ENCODE measurements at places on chromosomes 12 and 14.

- DNase-seq, result no peak
These were observed 568 bp downstream of the PPM1A start for GRCh38 chr14:60249321-60250256.

- DNase-seq, result no peak
These were observed 724 bp upstream of the CD27 start for GRCh38 chr12:6444031-6444430.

DNA sequence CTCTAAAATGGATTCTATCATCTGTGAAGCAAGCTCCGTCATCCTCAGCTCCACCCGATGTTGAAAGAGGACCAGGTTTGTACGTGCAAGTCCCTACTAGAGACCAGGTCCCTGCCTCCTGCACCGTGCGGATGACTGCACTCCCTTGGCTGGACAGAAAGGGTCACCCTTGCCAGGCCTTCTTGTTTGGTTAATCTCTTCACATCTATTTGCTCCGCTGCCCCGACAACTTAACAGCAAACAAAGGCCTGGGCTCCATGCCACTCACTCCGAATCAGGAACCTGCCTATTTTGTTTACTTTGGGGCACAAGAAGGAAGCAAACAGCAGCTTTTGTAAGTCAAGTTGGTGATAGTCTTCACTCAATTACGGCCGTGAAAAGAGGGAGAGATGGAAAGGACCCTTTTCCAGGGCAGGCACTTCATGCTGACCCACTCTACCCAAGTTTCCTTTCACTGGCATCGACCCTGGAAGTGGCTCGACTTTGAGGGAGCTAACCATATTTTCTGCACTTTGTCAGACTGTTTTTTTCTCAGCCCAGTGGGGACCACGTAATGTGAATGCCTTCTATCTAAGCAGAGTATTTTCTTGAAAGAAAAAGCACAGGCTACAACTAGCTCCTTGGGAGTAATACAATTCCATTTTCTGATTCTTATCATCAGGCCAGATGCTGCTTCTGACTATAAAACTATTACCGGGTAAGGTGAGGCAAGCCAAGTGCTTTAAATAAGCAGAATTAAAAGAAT, 202.6 kb downstream of the FOXN3 start:
- no peak for DNase-seq

DNA sequence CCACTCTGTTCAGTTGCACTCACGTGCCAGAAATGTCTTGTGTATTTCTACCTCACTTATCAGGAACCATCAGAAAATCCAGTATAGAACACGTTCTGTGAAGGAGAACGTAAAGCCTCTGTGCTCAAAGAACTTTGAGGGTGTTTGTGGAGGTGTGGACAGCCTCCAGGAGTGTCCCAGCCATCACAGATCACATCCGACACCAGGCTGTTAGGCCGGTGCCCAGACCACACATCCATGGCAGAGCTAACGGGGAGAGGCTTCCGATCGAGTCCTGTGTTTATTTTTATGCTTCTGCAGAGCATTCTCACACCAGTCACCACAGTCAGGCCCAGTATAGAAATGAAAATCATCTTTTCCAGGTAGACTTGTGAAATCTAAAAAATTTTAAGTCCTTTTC, 53.6 kb downstream of the TPCN1 start:
- no peak for DNase-seq

DNA sequence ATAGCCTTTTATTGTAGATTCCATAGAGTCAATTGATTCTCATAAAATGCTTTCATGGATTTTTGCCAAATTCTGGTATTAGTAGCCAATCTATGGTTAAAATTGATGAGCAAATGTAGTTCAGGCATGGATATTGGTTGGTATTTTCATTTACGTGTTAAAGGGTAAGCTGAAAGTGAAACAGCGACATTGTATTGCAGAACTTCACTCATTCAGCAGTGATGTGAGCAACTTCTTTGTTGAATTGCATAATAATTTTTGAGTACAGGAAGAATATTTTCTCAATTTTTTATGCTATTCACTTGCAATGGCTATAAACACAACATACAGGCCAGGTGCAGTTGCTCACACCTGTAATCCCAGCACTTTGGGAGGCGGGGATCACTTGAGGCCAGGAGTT, 24.2 kb upstream of the FAM222A start:
- no peak for DNase-seq

GRCh38 chr12:57170927-57171326, 23.5 kb upstream of the LRP1-AS start:
- no peak for DNase-seq

DNA sequence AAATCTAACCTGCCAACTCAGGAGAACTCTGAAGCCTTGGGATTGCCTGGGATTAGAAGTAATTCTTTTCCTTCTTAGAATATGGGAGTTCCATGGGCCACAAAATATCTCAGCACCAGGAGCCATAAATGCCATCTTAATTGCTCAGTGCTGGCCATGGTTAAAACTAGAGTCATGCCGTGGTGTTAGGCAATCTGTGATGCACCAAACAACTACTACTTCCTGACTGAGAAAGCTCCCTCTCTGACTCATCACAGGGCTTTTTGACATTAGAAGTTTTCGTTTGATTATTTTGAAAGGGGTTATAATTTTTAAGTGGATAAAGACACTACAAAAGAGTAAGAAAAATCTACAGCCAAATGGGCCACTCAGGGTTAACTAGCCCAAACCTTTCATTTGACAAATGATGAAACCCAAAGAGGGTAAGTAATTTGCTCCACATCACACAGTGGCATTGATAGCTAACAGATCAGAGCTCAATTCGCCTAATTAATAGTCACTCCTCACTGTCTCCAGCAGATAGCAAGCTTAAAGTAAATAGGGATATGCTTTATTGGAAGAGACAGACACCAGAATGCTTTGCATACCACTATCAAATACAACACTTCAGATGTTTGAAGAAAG, 377.3 kb downstream of the EMP1 start:
- DNase-seq, result peak; percentile 8

- DNase-seq, result no peak
These were observed 610 bp downstream of the TMTC2 start for GRCh38 chr12:82687021-82688011.

- no peak for DNase-seq
These were observed 27.4 kb downstream of the SLC41A2 start for GRCh38 chr12:104930388-104931326.

DNA sequence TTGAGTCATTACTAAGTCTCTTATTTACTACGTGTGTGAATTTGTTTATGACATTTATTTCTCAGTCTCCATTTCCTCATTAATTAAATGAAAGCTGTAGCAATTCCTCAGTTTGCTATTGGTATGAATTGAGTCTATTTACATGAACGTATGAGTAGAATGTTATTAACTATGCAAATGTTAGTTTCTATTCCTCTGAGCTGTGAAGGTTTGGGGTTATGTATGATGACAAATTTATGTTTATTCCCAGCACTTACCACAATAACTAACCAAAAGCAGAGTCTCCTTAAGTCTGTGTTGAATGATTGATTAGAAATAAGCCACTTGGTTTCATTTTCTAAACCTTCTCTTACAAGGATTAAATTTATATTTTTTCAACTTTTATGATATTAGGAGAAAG, 1340.9 kb downstream of the FSCB start:
- DNase-seq, result no peak

DNA sequence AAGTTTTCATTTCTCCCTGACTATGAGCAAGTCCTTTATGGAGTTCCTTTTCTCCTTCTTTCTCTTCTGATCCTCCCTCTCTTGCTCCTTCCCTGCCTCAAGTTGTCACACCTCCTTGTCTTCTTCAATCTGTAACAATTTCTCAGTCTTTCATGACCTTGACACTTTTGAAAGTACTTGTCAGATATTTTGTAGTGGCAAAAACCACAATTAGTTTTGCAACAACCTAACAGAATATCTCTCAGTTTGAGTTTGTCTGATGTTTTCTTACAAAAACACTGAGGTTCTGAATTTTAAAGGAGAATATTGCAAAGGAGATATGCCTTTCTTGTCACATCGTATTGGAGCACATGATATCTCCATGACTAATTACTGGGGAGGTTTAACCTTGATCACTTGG, 4.1 kb upstream of the CRADD start:
- DNase-seq, result no peak

GRCh38 chr12:80222261-80222660, 122.9 kb downstream of the OTOGL start:
- DNase-seq, result no peak

DNA sequence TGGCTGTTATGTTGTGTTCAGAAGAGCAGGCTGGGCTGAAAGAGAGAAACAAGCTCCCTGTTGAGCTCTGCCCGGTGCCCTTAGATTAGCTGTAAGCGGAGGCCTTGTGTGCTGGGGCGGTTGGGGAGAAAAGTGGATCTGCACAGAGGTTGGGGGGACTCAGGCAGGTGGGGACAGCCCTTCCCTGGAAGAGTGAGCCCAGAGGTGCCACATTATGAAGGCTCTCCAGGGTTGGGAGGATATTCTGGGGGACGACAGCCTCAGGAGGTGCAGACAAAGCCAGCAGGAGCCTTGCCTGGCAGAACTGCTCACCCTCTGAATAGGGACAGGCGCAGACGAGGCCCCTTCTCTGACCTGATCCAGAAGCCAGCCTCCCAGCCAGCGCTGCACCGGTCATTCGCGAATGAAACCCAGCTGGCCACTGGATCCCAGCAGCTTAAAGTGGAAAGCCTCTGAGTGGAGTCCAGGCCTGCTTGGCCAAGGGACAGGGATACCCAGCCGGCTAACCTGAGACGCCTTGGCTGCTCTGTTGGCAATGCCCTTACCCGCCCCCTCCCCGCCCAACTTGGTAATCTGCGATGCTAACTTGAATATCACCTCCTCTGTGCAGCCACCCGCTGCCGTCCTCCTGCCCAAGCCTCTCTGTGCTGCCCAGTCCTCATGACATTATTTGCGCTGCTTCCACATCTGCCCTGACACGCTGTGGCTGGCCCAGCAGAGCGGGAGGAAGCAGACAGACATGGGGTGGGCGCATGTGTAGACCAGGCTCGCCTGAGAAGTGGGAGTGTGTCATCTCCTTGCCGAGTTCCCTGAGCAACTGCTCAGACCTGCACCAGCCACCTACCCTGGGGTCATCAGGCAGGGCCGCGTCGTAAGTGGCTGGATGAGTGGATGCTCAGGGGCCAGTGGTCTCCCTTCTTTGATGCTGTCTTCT, 5.6 kb downstream of the HIP1R start:
- no peak for DNase-seq

GRCh38 chr12:67826946-67827720, 162.1 kb upstream of the IFNG-AS1 start:
- DNase-seq, result no peak

DNA sequence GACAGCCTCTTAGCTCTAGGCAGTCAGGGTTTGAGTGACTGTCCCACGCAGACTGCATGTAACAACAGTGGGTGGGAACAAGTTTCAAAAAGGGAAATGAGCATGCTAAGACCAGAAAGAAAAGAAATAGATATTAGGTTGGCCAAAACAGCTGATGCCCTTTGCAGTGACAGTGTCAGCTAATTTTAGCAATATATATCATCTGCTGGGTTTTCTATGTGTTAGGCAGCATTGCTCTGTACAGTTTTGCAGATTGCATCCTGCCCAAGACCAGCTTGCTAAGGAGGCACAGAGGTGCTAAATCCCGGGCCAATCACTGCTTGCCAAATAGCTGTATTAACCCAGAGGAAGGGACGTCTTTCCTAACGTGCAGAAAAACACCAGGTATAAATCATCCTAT, 541.9 kb upstream of the TBX3 start:
- DNase-seq, result no peak

DNA sequence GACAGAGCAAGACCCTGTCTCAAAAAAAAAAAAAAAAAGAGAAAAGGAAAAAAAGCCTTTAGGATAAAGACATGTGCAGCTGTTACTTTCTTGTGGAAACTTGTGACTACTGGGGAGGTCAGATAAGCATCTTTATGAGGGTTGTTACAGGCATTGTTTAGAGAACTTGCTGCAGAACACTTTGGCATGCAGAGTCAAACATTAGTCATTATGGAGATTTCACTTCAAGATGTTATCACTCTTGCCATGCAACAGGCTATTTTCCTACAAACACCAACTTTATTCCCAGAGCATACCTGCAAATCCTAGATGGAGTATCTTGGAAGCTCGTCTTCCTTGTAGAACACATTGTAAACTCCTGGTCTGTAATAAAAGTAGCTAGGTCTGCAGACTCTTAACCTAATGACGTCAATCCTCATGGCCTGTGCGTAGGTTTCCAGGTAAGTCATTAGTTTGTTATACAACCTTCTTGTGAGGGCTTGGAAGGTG, 36.3 kb upstream of the WDR89 start:
- DNase-seq, result peak; percentile 7

GRCh38 chr12:65248656-65249633, 29.5 kb upstream of the MSRB3 start:
- DNase-seq, result no peak

GRCh38 chr12:75666126-75666938, 154.9 kb upstream of the KRR1 start:
- DNase-seq, result no peak

DNA sequence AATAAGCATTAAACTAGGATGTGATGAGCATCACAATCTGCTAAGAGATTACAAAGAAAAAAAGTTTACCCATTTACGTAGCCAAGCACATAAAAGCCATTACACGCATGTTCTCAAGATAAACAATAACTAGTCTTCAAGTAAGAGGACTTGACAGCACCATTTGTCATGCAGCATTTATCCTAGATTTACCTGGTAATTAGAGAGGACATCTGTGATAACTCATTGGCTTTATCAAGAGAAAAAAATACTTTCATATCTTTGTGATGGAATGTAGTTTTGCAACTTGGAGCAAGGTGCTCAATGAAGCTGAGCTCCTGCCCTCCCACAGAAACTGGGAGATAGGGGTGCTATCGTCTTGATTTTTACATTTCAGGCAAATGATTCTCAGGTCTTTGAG, 1023.7 kb downstream of the FSCB start:
- no peak for DNase-seq

- DNase-seq, result no peak
These were observed 272 bp downstream of the TBX3 start for GRCh38 chr12:114683709-114684097.

DNA sequence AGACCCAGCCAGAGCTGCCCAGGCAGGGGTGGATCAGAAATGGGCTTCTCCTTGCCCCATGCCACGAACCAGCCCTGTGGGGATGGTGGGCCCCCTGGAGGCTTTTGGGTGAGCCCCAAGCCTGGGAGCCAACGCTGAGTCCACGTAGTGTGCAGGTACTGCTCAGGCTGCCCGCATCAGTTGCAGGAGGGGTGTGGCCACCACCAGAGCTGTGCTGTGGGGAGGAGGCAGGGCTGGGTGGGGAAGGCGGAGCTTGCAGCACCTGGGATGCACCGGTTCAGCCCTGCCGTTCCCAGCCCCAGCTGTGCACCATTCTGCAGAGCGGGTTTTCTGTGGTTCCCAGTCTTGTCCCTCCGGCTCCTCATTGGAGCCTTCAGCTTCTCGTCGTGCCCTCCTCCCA, 36.3 kb downstream of the IL31 start:
- no peak for DNase-seq

- DNase-seq, result no peak
These were observed 1.4 kb upstream of the DIO3 start for GRCh38 chr14:101559624-101560533.

GRCh38 chr12:123096182-123096581, 54.7 kb downstream of the PITPNM2 start:
- no peak for DNase-seq

- peak; percentile 36 for DNase-seq
These were observed 35.3 kb downstream of the MIPOL1 start for GRCh38 chr14:37232907-37233481.

- no peak for DNase-seq
These were observed at the start of gene ESPL1 for GRCh38 chr12:53267999-53268629. Gene ESPL1, plus strand, starts transcription at chr12:53268299. Its CDS starts 468 bp downstream, at chr12:53268767.

Data from AG09319 (cell line).